ENCODE measurements at places on chromosomes 12 and 14.

GRCh38 chr12:113060336-113060960 lies 3.9 kb downstream of the DTX1 start:
- no peak for DNase-seq

DNA sequence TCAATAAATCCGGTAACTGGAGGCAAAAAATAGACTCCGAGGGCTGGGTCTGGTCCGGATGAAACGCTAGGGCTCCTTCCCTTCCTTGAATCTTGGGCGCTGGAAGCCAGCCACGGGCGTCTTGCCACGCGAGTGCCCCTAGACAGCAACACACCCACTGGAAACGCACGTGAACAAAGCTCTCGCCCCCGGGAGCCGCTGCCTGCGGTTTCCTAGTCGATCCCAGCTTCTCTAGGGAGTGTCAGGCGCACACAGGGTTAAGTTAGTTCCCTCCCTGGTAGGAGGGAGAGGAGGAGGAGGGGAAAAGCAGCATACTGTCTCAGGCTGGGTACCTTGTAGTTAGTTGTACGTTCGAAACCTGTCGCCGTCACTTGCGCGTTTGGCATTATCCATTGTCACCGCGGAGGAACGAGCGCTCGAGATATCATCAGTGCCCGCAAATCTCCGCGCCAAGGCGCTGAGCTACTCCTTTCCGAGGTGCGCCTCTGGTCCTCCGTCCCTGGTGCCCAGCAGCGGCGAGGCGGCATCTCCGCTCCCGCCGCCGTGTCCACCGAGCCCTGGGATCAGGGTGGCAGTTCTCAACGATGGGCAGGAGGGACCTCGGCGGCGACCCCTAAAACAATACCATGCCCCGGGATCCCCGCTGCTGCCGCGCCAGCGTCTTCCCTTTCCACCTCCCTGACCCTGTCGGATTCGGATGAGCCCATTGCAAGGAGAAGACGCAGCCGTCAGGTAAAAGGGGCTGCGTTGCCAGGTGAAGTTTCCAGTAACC lies at the start of gene FLRT2:
Gene FLRT2 (plus strand): TSS at position 342 of the 772 bp plus-strand sequence. CDS start 91,371 bp downstream, outside the sequence.
- DNase-seq, result no peak

- no peak for DNase-seq
Measured at GRCh38 chr12:52398176-52398575, 8.0 kb downstream of the KRT82 start.

GRCh38 chr12:78519422-78519821 lies 345.2 kb upstream of the SYT1 start:
- DNase-seq, result no peak

- DNase-seq, result no peak
Measured at GRCh38 chr12:120367233-120367923, 1.6 kb downstream of the MSI1 start.

- no peak for DNase-seq
Measured at GRCh38 chr12:38890102-38890855, 15.1 kb downstream of the CPNE8 start.

GRCh38 chr12:14825256-14825655 lies 11.3 kb upstream of the SMCO3 start:
- no peak for DNase-seq

- peak; percentile 53 for DNase-seq
Measured at GRCh38 chr14:75968456-75968855, 13.3 kb downstream of the TGFB3 start.

GRCh38 chr12:119448611-119449131 lies 114.1 kb downstream of the CCDC60 start:
- no peak for DNase-seq

- DNase-seq, result no peak
Measured at GRCh38 chr14:75064205-75064567, 362 bp upstream of the ACYP1 start.

- no peak for DNase-seq
Measured at GRCh38 chr12:120121766-120122293, 5.3 kb upstream of the RAB35 start.

GRCh38 chr12:40144023-40144422 lies 38.1 kb upstream of the SLC2A13 start:
- DNase-seq, result no peak

- DNase-seq, result peak; percentile 34
Measured at GRCh38 chr12:124236625-124237031, 58.3 kb upstream of the RFLNA start.

DNA sequence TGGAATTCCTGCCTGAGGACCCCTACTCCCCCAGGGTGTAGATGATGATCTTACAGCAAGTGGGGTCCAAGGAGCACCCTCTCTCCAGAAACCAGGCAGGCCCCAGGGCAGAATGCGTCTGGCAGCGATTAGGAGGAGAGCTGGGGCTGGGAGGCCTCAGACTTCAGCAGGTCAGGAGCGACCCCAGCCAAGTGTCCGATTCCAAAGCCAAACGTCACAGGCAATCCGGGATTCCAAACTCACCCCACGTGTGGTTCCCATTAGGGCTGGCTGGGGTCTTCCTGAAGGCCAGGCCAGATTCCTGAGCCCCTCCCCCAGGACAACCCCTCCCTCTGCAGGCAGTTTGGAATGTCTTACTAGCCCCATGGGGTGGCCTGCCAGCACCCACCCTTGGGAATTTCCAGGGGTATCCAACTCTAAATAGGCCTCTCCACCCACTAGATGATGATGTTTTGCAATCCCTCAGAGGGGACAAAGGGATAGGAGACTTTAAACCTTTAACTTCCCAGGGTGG lies 17.3 kb upstream of the FIGNL2 start:
- no peak for DNase-seq

GRCh38 chr12:109679501-109680263 lies 33.9 kb upstream of the FAM222A start:
- DNase-seq, result no peak

DNA sequence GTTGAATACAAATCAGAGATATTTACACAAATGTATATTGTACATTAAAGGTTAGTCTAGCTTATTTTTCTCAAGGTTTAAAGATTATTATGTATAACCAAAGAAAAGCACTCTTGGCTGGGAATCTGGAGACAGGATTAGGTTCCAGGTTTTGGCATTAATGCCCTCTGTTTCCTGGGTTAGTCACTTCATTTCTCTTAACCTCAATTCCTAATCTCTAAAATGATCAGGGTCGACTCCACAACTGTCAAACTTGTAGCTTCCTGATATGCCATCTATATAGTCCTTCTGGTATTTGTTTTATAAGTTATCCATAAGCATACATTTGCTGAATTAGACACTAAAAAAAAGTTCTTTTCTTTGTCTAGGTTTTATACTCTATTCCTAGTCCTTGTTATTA lies 2.6 kb downstream of the ITPR2 start:
- DNase-seq, result no peak

DNA sequence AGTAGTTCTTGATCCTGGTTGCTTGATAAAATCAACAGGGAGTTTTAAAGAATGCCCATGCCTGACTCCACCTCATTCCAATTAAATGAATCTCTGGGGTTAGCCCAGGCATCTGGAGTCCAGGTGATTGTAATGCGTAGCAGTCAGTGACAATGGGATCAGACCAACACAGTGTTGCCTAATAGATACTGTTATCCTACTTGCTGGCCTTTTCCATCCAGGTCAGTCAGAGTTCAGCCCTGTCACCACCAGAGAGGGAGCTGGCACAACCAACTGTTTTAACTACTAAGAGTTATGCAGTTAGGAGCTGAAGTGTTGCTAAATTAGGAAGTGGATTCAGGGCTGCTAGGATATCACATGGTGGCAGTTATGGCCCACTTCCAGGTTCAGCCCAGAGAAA lies 107.1 kb downstream of the GPR135 start:
- DNase-seq, result peak; percentile 40

DNA sequence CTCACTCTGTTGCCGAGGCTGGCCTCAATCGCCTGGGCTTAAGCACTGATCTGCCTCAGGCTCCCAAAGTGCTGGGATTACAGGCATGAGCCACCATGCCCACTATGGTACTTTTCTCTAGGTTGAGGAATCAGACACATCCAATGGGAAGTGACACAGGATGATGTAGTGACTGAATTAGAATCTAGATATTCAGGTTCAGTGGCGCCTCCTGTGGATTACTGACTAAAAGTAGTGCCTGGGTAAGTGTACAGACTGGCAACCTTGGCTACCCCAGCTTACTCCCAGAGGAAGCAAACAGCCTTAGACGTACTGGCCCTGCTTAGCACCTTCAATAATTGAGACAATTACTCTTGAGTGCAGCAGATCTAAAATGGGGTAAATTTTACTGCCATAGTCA lies 22.8 kb downstream of the GALNT8 start:
- no peak for DNase-seq

- no peak for DNase-seq
Measured at GRCh38 chr12:105267711-105268110, 31.7 kb upstream of the APPL2 start.

- DNase-seq, result peak; percentile 2
Measured at GRCh38 chr12:4089121-4089606, 184.4 kb upstream of the CCND2 start.

GRCh38 chr14:94663965-94664704 lies 51.9 kb downstream of the SERPINA3 start:
- no peak for DNase-seq

- DNase-seq, result no peak
Measured at GRCh38 chr14:75980856-75981255, 939 bp downstream of the TGFB3 start.

- DNase-seq, result no peak
Measured at GRCh38 chr12:19706936-19707335, 267.6 kb downstream of the AEBP2 start.

DNA sequence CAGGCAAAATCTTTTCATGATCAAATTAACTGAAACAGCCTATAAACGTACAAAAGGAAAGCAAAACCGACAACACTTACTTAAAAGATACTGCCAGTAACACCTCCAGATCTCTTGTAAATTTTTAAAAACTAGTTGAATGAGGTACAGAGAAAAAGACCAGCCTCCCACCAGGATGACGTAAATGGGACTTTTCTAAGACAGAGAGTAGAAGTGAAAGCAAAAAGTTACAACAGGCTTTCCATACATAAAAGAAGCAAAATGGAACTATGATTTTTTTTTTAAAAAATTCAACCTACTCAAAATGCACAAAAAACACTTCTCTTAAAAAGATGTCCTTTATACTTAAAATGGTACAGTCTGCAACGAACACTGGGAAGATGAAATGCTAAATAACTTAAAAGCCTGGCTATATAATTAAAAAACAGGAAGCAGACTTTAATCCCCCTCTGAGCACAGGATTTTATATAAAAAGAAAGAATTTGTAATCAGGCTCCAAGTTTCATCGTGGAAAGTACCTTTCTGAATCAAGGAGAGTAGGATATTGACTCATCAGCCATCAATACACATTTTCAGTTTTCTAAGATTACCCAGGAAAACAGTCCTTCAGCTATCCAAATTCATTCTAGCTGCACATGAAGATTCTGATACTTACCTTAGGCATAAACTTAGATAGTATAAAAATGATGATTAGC lies 14.2 kb upstream of the MYO1A start:
- no peak for DNase-seq

GRCh38 chr12:9634177-9634803 lies 26.6 kb upstream of the KLRB1 start:
- no peak for DNase-seq

DNA sequence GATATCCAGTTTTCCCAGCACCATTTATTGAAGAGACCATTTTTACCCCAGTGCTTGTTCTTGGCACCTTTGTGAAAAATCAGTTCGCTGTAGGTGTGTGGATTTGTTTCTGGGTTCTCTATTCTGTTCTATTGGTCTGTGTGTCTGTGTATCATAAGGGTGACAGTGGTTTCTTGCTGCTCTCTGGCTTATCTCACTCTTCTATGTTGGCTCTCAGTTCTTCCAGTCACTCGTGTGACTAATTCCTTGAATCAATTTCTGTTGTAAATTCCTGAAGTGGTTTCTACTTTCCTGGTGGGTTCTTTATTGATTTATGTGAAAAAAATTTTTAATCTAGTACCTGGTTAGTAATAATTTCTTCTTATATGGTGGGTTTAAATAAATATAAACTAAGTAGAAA lies 58.3 kb downstream of the OTOGL start:
- peak; percentile 9 for DNase-seq

DNA sequence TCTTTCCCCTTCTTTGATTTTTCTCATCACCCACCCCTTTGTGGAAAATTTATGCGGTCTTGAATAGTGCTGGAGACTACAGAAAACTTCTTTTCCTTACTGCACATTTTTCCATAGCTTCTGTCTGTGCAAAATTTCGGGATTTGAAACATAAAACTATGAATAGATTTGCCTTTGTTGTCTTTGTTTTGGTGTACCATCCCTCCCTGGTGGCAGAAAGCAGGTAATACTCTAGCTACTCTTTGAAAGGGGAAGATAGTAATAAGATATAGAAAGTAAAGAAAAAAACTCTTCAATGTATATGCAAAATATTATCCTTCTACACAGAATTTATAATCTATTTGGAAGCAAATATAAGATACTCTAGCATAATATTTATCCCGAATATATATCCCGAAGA lies 79.1 kb upstream of the LMO3 start:
- DNase-seq, result no peak

DNA sequence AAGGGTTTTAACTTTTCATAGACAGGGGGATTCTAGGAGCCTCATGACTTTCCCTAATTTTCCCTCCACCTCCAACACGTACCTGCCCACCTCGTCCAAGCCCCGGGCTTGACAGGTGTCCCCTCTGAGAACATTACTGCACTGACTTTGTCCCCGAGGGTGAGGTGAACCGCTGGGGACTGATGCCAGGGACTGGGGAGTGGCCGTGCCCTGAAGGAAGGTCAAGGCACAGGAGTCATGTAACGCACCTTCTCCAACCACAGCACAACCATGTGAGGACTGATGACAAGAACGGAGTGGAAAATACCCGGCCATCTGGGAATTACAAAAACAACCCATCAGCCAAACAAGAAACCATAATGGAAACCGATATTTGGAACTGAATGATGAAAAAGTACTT lies 214.7 kb upstream of the C14orf180 start:
- no peak for DNase-seq

GRCh38 chr12:132067182-132067581 lies 76.9 kb downstream of the DDX51 start:
- no peak for DNase-seq

DNA sequence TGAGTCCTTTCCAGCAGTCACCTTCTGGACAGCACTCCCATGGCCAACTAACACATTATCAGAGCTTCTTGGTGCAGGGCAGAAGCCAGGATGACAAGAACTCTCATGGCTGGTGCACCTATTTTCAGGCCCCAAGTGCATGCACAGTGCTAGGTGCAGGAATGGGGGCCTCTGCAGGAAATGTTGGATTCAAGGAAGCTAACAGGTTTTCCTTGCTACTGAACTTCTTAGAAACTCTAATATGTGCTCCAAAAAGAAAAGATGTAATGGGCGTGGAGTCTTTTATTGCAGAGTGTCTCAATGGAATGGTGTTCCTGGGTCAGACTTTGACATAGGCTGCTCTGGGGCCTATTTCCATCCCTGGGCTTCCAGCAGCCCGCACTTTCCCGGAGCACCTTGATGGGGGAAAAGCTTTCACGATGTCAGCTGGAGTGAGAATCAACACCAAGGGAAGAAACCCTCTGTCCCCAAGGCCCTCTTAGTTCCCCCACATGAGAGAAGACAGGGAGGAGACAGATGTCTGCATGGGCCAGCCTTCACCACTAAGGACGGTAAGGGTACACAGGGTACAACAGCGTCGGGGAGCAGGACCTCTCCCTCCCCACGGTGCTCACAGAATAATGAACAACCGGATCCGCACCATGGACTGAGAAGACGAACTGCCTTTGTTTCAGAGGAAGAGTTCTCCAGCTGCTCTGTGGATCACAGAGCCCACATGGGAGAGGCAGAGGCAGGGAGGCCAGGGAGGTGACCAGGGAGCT lies 6.9 kb downstream of the KRT3 start:
- DNase-seq, result no peak

GRCh38 chr12:14558473-14558959 lies 9.2 kb downstream of the PLBD1 start:
- DNase-seq, result no peak

- DNase-seq, result no peak
Measured at GRCh38 chr14:93035917-93036651, 79.6 kb downstream of the ITPK1 start.
